ENCODE measurements at places on chromosomes 7 and 10.

GRCh38 chr10:21524526-21525366 is 736 bp downstream of the SKIDA1 start:
- no peak for DNase-seq

DNA sequence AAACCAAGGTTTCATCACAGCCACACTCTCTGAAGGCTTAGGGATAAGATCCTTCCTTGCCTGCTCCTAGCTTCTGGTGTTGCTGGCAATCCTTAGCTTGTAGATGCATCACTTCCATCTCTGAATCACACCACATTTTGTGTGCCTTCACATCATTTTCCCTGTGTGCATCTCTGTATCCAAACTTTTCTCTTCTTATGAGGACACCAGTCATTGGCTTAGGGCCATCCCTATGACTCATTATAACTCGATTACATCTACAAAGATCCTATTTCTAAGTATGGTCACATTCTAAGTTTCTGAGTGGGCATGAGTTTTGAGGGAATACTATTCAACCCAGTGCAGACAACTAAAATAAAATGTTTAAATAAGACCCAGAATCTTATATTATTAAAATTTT is 121.7 kb downstream of the C7orf25 start:
- DNase-seq = no peak

GRCh38 chr10:122435212-122435827 is 19.1 kb upstream of the ARMS2 start:
- DNase-seq = no peak

GRCh38 chr10:35135861-35136260 is 9.2 kb downstream of the CREM start:
- no peak for DNase-seq

GRCh38 chr7:28674359-28674782 is 262.1 kb downstream of the CREB5 start:
- no peak for DNase-seq

- no peak for DNase-seq
Observed at GRCh38 chr7:157612009-157612663, 275.3 kb downstream of the DNAJB6 start.

All from amniotic stem cell (primary cell).